ENCODE measurements at places on chromosomes 12 and 14.

- no peak for DNase-seq
These were observed 407.0 kb upstream of the SEL1L start for GRCh38 chr14:81940651-81941050.

DNA sequence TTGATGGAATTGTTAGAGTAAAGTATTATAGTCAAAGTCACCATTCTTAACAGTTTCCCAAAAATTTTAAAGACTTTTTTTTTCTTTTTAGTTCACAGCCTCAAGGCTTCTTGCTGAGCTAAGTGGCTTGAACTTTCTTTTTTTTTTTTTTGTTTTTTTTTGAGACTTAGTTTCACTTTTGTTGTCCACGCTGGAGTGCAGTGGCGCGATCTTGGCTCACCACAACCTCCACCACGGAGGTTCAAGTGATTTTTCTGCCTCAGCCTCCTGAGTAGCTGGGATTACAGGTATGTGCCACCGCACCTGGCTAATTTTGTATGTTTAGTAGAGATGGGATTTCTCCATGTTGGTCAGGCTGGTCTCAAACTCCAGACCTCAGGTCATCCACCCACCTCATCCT lies 92.8 kb downstream of the SETD3 start:
- no peak for DNase-seq

DNA sequence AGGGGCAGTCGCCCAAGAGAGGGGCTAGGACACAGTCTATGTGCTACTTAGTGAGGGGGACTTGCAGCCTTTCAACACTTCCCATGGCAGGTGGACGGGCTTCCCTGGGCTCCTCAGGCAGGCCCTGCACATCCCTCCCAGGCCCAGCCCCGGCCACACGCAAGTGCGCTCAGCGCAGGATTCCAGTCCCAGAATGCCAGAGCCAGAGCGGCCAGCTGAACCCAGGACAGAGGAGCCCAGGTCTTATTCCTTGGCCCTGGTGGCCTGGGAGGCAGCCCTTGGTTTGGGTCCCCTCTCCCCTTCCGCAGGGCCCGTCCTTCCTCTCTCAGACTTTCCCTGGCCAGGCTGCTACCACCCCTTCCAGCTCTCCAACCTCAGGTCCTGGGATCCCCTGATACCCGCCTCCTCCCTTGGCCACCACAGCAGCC lies 12.0 kb downstream of the DLK1 start:
- DNase-seq: no peak

DNA sequence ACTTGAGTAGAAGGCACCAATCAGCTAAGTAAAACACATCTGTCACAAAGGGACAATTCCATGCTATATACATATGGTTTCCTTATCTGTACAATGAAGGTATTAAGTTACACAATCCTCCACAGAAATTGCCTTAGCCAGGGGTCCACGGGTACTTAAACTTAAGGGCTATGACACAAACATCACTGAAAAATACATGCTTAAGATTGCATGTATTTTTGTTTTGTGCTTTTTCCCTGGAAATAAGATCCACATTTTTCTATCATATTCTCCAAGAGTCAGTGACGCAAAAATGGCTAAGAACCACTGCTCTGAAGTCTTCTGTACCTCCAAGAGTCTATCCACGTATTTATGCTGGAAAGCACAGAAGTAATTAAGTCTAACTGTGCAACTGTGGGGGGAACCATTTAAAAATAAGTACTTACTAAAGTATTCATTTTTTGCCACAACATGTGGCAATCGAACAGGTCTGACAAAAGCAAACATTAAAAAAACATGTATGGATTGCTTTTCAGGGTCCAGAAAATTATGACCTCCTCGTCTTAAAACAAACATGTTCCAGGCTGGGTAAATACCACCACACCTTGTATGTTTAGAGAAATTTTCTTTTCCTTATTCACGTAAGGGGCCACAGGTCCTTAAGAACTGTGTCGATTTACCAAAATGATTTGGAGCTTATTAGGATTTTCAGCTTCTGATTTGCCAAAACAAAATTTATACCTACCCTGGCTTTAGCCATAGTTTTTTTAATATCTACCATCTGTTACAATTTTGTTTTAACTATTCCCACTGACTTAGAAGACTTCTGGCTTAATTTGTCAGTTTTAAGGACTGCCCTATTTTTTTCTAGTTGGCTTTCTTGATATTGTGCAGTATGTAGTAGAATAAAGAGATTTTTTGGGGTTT lies 2.8 kb downstream of the SLC38A2 start:
- no peak for DNase-seq

DNA sequence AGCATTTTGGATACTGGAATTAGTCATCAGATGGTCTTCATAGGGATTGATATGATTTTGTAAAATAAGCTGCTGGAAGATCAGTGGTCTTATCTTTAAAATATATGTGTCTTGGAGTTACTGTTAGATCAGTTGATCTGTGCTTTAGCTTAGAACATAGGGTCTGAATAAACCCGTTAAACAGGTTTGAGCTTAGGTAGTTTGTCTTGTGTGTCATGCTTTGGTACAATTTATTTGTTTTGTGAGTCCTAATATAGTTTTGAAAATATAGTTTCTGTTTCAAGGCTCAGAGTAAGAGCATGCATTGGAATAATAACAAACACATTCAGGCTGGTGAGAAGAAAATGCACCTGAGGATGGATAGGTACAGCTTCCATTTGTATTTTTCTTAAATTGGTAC lies 505.0 kb downstream of the SLC16A7 start:
- DNase-seq: no peak

GRCh38 chr14:99401211-99401610 lies 79.4 kb downstream of the SETD3 start:
- no peak for DNase-seq

DNA sequence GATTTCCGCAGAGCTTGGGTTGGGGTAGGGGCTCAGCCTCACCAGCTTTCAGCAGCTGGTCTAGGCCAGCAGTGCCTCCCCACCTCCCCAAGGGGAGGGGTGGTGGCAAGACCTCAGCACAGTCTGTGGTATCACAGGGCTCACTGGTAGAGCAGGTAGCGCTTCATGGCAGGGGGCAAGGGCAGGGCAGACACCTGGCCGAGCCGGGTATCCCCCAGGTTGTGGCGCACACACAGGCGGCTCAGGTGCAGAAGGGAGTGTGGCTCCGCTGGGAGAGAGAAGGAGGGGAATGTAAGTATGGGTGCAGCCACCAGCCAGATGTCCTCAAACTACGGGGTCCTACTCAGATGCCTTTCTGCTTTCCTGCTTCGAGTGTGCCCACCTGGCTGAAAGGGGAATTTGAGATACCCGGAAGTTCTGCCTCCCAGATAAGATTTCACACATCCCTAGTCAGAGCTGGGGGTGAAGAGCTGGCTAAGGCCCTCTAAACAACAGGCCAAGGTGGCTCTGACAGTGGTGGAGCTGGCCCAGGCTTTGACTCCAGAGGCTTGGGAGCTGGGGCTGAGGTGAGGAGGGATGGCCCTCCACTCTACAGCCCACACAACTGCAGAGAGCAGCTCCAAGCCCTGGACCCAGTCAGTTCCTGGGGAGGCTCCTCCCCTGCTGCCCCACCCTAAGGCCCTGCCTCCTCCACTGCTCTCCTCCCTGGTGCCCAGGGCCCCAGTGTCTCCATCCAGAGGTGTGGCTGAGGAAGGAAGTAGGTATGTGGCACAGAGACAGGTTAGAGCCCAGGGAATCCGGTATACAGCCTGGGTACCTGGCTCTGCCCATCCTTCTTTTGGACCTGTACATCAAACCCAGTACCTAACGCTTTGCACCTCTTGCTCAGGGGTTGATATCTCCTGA lies 1.8 kb downstream of the SPSB2 start:
- DNase-seq: no peak

- DNase-seq: no peak
These were observed 637.8 kb downstream of the BCL11B start for GRCh38 chr14:98634043-98634820.

DNA sequence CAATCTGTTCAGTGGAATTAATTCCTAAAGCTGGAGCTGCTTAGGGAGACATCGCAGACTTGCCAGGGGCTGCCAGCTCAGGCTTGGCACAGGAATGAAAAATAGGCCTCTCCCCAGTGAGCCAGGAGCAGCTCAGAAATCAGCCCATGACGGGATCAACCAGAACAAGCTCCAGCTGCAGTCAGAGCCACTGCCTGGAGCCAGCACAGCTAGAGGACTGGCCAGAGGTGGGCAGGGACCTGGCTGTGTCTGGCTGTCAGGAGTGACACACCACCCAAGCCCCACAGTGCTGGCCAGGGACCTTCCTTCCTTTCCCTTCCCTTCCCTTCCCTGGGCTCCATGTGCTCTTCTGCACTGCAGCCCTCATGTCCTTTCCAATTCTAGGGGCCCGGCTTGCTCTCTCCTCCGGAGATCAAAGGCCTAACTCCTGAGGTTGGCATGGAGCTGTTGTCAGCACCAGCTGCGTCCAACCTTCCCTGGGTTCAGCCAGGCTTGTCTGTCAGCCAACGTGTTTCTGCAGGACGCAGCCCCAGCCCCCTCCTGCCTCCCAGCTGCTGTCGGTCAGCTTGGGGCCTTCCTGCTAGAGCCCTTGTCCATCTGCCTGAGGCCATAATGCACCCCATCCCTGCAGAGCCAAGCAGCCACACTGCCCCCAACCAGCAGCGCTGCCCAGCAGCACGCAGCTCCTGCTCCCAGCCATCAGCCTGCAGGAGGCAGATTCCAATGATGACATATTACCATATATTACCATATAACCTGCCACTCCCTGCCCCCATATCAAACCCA lies 149.3 kb downstream of the CALM1 start:
- no peak for DNase-seq

- DNase-seq: no peak
These were observed 177.6 kb downstream of the RIMBP2 start for GRCh38 chr12:130538343-130539095.

GRCh38 chr12:54689034-54689372 lies 40.8 kb upstream of the DCD start:
- no peak for DNase-seq

DNA sequence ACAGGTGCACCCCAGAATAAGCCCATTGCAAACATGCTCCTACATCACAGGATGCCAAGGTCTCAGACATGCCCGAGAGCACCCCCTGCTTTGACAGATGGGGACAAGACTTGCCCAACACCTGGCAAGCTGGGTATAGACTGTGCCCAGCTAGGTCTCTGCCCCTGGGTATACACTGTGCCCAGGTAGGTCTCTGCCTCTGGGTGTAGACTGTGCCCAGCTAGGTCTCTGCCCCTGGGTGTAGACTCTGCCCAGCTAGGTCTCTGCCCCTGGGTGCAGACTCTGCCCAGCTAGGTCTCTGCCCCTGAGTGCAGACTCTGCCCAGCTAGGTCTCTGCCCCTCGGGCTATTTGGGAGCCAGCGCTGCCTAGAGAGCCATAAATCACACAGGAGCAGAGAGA lies 85.9 kb downstream of the CCDC88C start:
- DNase-seq: no peak

DNA sequence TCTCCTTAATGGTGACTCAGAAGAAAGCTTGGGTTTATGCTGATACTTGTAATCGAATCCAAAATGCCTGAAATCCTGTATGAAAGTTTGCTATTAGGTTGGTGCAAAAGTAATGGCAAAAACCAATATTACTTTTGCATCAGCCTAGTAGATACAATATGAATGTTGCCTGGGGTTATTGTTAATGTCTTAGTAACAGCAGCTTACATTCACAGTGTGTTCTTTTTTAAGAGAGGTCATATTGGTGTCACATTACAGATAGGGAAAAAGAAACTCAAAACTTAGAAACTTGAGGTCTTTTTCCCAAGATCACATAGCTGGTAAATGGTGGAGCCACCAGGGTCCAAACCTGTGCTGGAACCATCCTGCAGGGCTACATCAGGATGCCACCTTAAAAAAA lies 25.2 kb downstream of the SRGAP1 start:
- DNase-seq: no peak

GRCh38 chr14:47746986-47747385 lies 71.6 kb upstream of the MDGA2 start:
- DNase-seq: no peak

- DNase-seq: no peak
These were observed 11.9 kb upstream of the TCL1A start for GRCh38 chr14:95725685-95726336.

DNA sequence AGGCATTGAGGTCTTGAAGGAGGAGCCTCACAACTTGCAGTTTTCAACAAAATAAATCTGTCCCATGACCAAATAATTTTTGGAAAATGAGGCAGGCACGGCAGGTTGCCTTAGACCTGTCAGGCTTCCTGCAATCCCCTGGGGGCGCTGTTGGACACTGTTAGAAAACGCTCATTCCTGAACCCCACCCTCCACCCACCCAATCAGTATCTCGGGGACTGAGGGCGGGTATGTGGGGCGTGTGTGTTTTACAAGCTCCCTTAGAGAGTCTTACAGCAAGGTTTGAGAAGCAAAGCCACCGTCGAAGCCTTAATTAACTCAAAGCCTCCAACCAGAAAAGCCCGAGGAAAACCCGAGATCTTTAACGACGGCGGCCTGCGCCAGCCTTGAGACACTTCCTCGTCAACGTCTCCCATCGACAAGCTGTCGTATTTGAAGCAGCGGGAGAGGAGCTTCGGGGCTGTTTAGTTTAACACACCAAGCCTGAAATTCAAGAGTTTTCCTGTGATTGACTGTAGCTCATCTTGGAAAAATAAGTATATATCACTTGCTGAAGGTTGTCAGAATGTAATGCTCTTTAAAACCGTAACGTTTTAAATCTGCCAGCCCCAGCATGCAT lies 123.0 kb downstream of the GLT1D1 start:
- no peak for DNase-seq

- DNase-seq: no peak
These were observed 171.5 kb downstream of the NUAK1 start for GRCh38 chr12:105967038-105967776.

DNA sequence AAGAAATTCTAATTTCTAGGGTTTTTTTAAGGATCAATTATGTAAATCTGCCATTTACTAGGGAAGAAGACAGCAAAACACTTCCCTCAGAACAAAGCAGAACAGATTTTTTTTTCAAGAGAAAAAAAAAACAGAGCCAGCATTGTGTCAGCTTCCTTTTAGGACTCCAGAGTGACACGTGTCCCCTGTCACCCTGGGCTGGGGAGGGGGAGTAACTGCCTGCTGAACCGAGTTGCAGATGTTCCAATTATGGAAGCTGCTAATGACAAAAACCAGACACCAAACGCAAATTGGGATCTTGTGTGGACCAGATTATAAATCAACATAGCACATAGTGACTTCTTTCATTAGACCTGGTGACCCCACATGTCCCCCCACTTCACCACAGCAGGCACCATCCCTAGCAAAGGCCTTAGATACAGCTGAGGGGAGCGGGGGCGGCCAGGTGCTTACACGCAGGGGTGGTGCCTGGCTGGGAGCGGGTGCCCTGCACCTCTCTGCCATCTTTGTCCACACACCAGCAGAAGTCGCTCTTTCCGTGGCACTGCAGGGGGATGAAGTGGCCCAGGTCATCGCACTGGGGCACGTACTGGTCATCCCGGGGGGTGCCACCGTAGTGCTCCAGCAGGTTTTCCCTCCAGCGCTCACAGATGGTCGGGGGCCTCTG lies 25.4 kb downstream of the RTRAF start:
- DNase-seq: no peak

DNA sequence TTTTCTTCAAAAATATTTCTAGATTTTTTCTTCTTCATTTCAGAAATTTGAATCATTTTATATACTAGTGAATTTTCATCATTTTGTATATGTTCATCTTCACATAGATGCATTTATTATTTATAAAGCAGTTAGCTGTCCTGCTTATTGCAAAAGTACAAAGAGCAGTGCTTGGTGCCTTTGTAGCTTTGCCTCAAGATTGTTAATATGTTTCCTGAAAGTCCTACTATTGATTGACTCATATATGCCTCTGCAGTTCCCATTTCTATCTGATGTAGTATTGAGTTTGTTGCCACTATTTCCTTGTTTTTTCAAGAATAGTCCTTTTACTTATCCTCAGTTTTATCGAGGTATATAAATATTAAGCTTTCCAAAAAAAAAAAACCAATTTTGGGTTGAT lies 89.7 kb downstream of the PDE3A start:
- no peak for DNase-seq

GRCh38 chr12:131075611-131076010 lies 121.9 kb downstream of the ADGRD1 start:
- DNase-seq: no peak

All from fibroblast of skin of right quadriceps (primary cell).